ENCODE measurements at places on chromosomes 2 and 18.

DNA sequence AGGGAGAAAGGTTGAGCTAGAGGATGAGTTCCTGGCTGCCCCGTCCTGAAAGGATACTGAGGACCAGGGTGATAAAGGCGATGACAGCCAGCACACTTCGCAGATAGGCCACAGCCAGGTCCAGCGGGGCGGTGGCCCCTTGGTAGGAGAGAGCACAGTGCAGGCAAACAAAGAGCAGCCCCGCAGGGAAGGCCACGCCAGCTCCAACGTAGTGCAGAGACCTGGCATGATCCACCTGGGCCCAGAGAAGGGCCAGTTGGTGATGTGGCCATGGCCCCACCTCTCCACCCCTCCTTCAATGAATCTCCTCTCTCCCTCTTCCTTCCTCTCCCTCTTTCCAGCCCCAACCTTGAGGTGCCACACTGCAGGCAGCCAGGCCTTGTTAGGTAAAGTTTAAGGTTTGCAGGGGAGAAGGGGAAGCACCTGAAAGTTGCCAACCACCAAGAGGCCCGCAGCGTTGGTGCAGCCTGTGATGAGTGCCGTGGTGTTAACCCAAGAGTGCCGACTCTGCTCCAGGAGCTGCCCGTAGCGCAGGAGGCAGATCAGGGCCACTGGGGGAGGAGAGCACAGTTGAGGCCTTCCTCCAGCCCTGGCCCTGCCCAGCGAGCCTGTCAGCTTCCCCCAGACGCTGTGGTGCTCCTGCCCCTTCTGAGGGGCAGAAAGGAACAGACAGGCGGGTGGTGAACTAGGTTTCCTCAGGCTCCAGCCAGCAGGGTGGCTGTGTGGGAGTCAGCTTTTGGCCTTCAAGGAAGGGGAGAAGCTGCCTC, 2.8 kb downstream of the TMEM150A start:
- no peak for DNase-seq

DNA sequence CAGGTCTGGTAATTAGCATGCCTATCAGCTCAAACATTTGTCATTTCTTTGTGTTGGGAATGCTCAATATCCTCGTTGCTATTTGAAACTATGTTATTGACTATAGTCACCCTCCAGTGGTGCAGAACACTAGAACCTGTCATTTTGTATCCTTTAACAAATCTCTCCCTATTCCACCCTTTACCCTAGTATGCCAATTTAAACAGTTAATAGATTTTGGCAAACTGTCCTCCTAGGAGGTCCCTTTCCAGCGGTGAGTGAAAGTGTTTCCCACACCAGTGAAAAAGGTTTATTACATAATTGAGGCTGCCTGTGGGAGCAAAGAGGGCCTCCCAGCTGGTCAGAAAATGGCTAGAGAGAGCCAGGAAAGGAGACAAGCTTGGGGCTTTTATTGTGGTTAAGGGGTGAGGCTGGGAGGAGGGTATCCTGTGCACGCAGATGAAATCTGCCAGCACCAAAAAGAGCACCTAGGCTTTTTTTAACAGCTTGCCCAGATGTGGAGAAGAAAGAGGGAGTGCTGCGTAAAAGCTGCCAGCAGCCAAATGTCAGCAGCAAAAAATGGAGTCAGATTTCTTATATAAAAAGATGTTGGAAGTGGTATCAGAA, 1.8 kb upstream of the DRC1 start:
- DNase-seq = no peak

GRCh38 chr2:74037379-74037860, 52.7 kb downstream of the TET3 start:
- no peak for DNase-seq

DNA sequence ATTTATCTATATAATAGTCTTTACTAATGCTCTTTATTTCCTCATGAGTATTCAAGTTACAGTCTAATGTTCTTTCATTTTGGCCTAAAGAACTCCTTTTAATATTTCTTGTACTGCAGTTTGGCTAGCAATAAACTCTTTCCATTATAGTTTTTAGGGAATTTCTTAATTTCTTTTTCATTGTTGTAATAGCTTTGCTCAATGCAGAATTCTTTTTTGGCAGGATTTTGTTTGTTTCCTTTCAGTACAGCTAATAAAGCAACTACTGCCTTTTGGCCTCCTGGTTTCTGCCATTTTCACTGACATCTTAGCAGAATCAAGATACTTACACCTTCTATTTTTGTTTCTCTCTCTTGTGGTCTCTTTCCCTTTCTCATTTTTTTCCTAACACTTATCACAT, 390.4 kb upstream of the RGPD4 start:
- no peak for DNase-seq

DNA sequence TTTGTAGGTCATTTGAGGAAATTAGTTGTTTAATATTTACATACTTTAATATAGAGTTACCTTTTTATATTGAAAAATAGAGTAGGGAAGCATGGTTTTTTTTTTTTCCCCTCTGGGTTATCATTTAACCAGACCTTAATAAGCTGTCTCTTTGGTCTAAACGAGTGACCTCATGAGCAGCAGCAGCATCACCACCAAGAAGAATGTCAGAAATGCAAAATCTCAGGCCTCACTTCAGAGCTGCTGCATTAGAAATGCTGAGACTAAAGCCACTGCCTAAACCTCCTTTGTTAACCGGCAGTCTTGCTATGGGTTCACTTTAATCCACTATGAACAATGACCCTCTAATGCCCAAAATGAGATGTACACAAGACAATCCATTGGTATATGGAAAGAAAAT, 733.7 kb upstream of the FAM98A start:
- DNase-seq = no peak

DNA sequence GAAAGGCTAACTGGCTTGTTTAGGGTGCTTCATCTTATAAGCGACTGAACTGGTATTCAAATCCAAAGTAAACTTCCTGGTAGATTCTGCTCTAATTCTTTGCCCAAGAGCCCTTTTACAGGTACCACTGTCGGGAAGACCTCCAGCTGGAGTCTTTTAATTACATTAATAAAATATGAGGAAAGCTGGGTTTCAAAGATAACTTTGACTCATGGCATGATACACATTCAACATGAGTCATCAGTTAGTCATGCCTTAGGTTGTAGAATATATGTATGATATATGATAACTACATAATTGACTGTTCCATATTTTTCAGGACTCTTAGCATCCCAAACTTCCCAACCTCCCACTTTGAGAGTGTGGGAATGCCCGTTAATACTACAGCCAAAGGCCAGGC, 32.3 kb downstream of the ZCCHC2 start:
- DNase-seq = no peak

DNA sequence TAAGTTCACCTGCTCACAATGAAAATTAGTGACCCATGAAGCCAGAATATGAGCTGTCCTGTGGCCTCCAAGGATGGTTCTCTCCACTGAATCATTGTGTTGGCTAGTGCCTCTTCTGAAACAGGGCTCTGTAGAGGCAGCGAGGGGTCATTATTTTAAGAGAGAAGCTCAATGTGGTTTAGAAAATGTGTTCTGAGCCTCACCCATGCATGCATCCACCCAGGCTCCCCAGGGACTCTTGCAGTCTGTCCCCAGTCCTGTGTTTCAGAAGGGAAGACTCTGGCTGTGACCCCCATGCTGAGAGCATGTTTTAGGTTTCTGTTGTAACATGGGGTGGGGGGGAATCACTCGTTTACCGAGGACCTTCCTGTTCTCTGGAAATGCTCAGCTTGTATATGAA, 135.2 kb downstream of the RNF144A start:
- no peak for DNase-seq

DNA sequence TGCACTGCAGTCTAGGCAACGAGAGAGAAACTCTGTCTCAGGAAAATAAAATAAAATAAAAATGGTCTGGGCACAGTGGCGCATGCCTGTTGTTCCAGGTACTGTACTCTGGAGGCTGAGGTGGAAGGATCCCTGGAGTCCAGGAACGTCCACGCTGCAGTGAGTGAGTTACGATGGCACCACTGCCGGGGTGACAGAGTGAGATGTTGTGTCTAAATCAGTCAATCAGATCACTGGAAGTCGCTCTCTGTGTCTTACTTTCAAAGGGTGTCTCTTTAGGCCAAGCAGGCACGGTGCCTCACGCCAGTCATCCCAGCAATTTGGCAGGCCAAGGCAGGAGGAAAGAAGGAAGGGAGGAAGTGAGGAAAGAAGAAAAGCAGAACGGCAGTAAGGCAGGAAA, 112.2 kb upstream of the ANKRD30BL start:
- no peak for DNase-seq

DNA sequence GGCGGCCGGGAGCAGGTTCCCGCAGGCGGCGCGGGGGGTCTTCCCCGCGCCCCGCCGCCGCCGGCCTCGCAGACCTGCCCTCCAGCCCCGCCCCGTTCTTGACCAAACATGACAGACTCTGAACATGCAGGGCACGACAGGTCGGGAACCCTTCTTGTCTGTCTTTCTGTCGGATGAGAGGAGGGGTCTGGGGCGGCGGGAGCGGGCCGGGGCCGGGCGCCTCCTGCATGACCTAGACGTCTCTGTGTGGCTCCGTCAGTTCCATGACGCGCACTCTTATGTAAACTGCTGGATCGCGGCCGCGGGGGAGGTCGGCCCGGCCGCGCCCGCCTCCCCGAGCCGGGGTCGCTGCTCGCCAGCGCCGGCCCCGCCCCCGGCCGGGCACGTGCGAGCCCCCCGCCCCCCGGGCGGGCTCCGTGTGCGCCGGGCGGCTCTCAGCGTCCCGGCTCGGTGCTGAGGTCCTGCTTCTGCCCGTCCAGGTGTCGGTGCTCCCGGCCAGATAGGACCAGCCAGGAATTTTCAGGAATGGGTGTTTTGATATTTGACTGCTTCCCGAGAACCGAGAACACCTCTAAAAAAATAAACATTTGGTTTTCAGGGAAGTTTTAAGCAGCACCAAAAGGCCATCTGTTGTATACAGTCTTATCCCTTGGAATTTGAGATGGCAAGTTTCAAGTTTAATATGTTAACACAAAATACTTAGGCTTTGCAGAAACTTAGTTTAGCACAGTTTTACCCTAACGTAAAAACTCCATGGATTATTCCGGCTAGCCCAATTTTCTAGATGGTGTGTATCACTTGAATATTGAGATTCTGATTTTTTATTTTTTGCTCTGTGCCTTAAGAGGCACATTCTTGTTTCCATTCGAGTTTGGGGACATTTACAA, 733 bp downstream of the ZC3H6 start:
- DNase-seq = peak; percentile 94

DNA sequence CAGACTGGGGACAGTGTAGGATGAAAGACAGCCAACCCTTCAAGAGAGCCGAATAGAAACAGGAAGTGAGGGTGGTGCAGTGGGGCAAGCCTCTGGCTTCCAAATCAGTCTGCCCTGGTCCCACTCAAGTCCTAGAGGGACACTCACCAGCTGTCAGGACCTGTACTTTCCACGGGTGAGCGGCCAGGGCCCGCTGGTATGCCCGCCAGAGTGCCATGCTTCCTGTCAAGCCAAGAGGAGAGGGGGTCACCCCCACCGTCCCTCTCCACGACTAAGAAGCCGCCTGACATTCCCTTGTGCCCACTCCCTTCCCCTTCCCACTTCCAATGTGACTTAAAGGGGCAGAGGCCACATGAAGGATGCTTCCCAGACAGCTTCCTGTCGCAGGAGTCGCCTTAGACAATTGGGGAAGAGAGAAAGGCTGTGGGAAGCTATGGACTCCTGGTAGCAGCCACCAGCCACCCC, 564 bp downstream of the MPV17 start:
- no peak for DNase-seq

DNA sequence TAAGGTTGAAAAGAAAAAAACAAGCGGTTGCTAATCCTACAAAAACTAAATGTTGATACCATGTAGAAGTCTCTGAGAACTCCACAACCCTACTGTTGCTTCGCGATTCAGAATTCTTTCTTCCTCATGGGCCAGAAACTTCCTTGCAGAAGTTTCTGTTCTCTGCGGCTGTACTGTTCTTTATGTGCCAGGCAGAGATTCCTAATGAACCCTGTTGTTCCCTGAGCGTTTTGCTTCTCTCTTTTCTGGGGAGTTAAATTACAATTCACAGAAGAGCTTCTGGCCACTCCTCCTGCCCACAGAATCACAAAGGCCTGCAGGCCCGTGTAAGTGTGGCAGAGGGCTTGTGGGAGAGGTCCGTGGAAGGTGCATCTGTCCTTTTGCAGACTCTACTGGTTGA, 1.8 kb upstream of the THNSL2 start:
- DNase-seq = no peak

GRCh38 chr2:124122340-124122739, 97.3 kb downstream of the CNTNAP5 start:
- no peak for DNase-seq

GRCh38 chr2:116582850-116583249, 1231.6 kb upstream of the DDX18 start:
- DNase-seq = no peak

DNA sequence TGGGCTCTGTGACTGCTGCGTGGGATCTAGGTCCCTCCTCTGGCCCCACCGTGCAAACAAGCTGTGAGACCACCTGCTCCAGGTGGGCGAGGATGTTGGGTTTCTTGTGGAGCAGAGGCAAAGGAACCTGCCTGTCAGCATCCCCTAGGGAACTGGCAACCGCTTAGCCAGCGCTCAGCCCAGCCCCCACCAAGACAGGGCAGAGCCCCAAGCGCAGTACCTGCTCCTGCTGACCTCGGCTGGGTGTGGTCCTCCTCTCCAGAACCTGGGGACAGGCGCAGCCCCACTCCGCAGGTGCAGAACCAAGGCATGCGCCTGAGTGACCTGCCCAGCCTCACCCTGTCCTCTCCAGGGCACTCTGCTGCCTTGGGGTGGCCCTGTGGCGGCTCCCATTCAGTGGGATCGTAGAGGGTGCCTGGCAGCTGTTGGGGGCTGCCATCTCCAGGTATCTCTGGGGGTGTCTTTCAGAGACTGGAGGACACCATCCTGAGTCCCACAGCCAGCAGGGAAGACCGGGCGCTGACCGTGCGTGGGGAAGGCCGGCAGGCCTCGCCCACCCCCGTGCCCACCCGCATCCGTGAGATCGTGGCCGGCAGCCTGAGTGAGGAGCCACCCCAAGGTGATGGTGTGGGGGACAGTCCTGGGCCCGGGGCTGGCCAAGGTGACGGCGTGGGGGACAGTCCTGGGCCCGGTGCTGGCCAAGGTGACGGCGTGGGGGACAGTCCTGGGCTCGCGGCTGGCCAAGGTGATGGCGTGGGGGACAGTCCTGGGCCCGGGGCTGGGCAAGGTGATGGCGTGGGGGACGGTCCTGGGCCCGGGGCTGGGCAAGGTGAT, 12.3 kb downstream of the CROCC2 start:
- DNase-seq = peak; percentile 27

DNA sequence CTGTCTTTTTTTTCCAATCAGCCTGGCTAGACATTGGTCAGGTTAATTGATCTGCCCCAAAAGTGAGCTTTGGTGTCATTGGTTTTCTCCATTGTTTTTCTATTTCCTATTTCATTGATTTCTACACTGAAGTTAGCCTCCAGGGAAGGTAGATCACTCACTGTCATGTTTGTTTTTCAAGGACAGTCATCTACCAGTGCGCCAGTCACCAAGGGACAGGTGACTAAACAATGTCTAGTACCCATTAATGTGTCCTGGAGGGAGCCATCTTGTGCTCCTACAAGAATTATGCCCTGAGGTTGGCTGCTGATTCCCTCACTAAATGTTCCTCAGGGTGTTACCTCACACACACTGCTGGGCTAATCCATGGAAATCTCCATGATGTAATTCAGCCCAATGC, 17.6 kb upstream of the USP40 start:
- no peak for DNase-seq

DNA sequence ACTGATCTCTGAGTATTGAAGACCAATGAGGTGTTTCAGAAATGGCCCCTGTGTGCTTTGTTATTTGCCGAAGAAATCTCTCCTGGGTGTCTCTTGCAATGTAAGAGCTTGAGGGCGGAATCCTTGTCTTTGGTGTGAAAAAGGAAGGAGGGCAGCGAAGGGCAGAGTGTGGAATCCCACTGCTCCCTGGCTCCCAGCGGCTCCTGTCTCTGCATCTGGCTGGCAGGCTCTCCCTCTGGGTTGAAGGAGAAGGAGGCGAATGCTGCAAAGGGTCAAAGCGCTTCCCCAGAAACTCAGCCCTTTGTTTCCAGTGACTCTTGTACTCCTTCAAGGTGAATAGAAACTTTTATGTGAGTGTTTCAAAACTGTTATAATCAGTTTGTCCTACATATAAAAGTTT, 457.5 kb downstream of the CNTNAP5 start:
- DNase-seq = no peak

Data from left ventricle myocardium superior (tissue), 1 donor.